ENCODE measurements at places on chromosomes 1 and 21. TPM values are rescaled to one million over a fixed set of nuclear protein-coding genes. Genes with fewer than 3 reads are reported as not detected.
A peak's percentile ranks its signal among the peaks of the same experiment; 100 is the strongest.

Gene CD1B
- polyA plus RNA-seq, result not detected

Gene CAPZA1
- polyA plus RNA-seq, result 76.4 TPM

GRCh38 chr1:244171241-244171985 is 120.3 kb downstream of the ZBTB18 start:
- no peaks in the 10 kb centered on the region for H3K4me1 ChIP-seq
- no peaks in the 10 kb centered on the region for H3K36me3 ChIP-seq
- DNase-seq, result peak; percentile 96
- no peak overlapping the region for H3K27ac ChIP-seq

- DNase-seq, result no peak
- no peak overlapping the region for H3K27ac ChIP-seq
- H3K36me3 ChIP-seq, result peaks cover 2% of the 10 kb centered on the region
- H3K4me3 ChIP-seq, result no peak overlapping the region
- H3K4me1 ChIP-seq, result peaks cover 4% of the 10 kb centered on the region
- no peaks in the 10 kb centered on the region for H3K27me3 ChIP-seq
These were observed 61.1 kb downstream of the PTPRU start for GRCh38 chr1:29297450-29297849.

Gene LRRC41
- polyA plus RNA-seq, result 71.4 TPM

Gene TBX15
- polyA plus RNA-seq, result 4.3 TPM

DNA sequence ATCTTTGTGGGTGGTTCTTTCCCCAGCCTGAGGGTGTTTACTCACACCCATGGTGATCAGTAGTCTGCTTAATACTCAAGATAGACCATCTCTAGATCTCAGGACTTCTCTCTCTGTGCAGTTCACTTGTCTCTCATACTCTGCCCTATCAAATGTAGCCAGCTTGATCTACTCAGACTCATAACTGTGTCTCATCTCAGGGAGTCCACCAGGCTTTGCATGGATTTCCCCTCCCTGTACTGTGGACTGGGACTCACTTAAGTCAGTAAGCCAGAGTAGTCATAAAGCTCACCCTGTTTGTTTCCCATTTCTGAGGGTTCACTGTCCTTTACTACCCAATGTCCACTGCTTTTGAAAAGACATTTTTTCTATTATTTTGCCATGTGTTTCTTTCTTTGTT is 41.8 kb downstream of the LYPLAL1 start:
- DNase-seq, result no peak
- no peak overlapping the region for H3K4me3 ChIP-seq
- H3K36me3 ChIP-seq, result no peaks in the 10 kb centered on the region
- no peaks in the 10 kb centered on the region for H3K27me3 ChIP-seq

Gene UBL4B
- not detected for polyA plus RNA-seq

Gene CHAF1B
- polyA plus RNA-seq, result 6.0 TPM

Gene GJA5
- polyA plus RNA-seq, result 5.5 TPM

DNA sequence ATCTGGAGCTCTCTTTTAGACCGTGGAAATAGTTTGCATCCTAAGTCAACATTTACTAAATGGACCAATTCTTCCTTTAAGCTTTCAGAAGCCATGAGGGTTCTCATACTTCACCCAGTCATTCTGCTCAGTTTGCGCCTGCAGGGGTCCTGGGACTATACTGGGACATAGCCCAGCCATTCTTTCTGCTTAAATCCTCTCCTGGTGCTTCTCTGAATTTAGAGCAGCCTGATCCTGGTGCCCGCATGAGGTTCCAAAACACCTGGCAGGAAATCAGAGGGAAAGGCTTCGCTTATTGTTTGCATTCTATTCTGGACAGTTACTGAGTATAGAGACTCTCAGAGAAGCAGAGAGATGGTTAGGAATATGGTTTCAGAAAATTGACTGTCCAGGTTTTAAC is 27.0 kb downstream of the TNN start:
- H3K27me3 ChIP-seq, result no peaks in the 10 kb centered on the region

Gene MAB21L3
- 0.30 TPM for polyA plus RNA-seq

DNA sequence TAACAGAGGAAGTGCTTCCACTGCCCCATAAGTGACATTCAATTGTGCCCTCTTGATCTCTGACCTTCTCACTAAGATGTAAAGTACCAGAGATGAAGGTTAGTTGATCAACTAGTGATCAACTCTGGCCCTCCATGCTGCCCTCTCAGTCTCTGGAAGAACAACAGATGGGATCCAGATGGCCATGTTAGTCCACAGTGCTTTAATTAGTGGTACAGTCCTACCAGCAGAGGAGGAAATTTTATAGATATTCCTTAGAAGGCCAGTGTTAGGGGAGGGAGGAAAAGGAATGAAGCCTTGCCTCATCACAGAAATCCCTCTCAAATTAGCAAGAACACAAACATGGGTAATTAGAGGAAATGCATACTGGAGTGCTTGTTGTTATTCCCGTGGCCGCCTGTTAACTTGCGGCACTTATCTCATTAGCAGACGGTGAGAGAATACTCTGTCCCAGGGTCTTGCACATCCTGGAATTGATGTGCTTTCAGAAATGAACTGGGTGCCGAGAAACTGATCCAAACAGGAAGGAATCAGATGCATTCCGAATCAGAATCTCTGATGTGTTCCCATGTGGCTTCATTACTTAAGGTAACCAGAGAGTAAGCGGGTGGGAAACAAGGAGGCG is 91.1 kb upstream of the RGS4 start:
- DNase-seq, result no peak
- H3K36me3 ChIP-seq, result no peaks in the 10 kb centered on the region
- no peaks in the 10 kb centered on the region for H3K4me1 ChIP-seq
- H3K27me3 ChIP-seq, result no peaks in the 10 kb centered on the region
- no peak overlapping the region for H3K4me3 ChIP-seq

DNA sequence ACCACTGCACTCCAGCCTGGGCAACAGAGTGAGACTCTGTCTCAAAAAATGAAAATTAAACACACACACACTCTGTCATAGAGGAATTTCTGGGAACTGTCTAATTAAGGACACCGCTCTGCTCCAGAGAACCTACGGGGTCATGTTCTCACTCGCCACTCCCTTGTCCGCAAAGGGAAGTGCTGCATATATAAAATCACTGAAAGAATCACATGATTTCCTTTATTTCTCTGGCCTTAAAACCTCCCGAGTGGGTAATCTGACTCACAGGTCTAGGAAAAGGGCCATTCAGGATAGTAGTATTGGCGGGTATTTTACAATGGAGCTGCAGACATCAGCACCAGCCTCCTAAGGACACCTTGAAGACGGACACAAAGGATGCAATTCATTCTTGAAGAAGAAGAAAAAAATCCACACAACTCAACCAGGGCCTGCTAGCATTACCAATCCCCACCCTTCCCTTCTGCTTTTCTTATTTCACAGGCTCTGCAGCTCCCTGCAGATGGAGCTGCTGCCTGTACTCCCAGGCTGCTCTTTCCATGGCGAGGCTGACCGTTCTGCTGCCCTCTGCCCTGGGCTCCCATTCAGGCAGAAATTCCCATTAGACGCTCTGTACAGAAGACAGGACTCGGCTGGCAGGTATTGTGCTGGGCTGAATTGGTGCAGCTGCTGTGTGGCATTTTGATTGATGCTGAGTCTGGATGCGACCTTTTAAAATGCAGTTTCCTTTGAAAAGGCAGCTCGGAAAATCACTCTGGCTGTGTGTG is 53.3 kb upstream of the FAM89A start:
- no peak overlapping the region for H3K4me3 ChIP-seq
- peaks cover 10% of the 10 kb centered on the region for H3K4me1 ChIP-seq

Gene FCRL1
- 0.27 TPM for polyA plus RNA-seq

- DNase-seq, result no peak
- no peak overlapping the region for H3K4me3 ChIP-seq
- no peaks in the 10 kb centered on the region for H3K36me3 ChIP-seq
- H3K27me3 ChIP-seq, result no peaks in the 10 kb centered on the region
- no peak overlapping the region for H3K27ac ChIP-seq
These were observed 20.9 kb downstream of the ERICH3 start for GRCh38 chr1:74652711-74653139.

Gene TRNP1
- 42.4 TPM for polyA plus RNA-seq

Gene GPR37L1
- 9.7 TPM for polyA plus RNA-seq

DNA sequence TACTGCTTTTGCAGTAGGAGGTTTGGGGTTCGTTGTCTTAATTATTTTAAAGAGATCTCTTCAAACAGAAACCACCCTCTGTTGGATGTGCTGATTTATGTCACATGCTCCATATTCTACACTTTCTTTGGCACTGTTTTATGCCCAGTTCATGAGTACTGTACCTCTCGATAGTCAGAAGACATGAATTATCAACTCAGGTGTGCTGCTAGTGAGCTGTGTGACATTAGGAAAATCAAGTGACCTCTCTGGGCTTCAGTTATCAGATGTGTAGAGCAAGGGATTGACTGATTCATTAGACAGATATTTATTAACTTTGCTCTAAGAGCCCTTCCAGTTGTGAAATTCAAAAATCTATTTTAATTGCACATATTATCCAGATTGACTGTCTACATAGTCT is 2.1 kb upstream of the AHCTF1 start:
- H3K36me3 ChIP-seq, result peaks cover 3% of the 10 kb centered on the region
- peaks cover 13% of the 10 kb centered on the region for H3K4me1 ChIP-seq
- H3K27me3 ChIP-seq, result no peaks in the 10 kb centered on the region
- no peak overlapping the region for H3K27ac ChIP-seq

DNA sequence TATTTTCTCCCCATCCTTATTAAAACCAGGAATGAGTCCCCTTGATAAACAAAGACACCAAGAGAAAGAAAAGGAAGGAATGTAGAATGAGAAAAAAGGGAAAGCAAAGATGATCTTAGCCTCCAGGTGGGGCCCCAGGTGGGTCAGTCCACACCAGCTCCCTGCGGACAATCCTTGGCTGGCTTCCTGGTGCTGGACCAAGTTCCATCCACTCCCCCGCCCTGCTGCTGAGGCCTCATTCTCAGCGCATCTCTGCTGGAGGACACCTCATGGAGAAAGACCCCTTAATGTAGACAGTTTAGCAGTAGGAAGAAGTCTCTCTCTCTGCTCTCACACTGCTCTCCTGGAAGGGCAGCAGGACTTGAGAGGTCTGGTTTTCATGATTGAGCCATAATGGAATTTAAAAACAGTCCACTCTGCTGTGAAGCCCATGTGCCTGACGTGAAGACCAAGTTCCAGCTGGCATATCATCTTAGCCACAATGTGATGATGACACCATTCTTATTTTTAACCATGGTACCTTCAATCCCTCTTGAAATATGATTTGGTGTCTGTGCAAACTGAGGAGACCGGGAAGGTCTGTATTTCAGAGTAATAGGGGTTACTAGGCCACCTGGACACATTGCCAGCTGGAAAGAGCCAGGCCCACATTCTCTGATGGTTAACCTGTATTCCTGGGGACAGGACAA is 83.1 kb downstream of the WLS start:
- no peaks in the 10 kb centered on the region for H3K27me3 ChIP-seq
- H3K36me3 ChIP-seq, result peaks cover 10% of the 10 kb centered on the region
- H3K4me3 ChIP-seq, result no peak overlapping the region
- DNase-seq, result no peak
- no peaks in the 10 kb centered on the region for H3K4me1 ChIP-seq

DNA sequence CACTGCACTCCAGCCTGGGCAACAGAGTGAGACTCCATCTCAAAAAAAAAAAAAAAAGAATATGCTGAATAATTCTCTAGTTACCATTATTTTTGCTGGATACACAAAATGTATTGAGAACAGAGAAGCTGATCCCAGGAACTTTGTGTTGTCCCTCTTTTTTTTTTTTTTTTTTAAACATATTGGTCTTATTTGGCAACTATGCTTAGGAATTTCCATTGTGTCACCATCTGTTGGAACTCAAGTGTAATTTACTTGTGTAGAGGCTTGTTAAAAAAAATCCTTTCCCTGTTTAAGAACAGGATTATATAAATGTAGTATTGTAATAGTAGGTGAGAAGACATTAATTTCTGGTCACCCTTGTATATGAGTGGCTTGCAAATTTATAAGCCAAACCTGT is 28.6 kb downstream of the CAMSAP2 start:
- no peaks in the 10 kb centered on the region for H3K4me1 ChIP-seq
- DNase-seq, result no peak
- H3K27me3 ChIP-seq, result no peaks in the 10 kb centered on the region

Gene SH3D21
- polyA plus RNA-seq, result 10.7 TPM

- H3K36me3 ChIP-seq, result no peaks in the 10 kb centered on the region
- no peaks in the 10 kb centered on the region for H3K27me3 ChIP-seq
- no peak for DNase-seq
- no peak overlapping the region for H3K27ac ChIP-seq
- H3K4me1 ChIP-seq, result no peaks in the 10 kb centered on the region
These were observed 114.1 kb downstream of the SIM2 start for GRCh38 chr21:36813052-36813451.

DNA sequence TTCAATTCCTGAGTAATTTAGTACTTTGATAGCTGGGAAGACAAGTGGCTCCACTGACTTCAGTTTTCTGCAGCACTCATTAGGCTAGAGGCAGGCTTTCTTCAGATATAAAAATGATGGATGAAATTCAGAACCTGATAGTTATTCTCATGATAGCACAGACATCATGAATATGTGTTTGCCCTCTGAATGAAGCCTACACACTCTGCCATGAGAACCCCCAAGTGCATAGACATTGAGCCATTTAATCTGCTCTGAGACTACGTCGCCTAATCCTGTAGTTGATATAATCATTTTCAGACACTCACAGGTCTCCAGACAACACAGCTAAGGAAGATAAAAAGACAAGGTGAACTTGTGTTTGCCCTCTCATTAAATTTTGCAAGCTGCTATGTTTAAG is 566.1 kb downstream of the AMY1C start:
- no peaks in the 10 kb centered on the region for H3K4me1 ChIP-seq
- no peaks in the 10 kb centered on the region for H3K36me3 ChIP-seq
- H3K4me3 ChIP-seq, result no peak overlapping the region

- H3K27ac ChIP-seq, result no peak overlapping the region
- no peak for DNase-seq
- no peaks in the 10 kb centered on the region for H3K4me1 ChIP-seq
- H3K4me3 ChIP-seq, result no peak overlapping the region
- H3K36me3 ChIP-seq, result no peaks in the 10 kb centered on the region
These were observed 53.6 kb upstream of the MUTYH start for GRCh38 chr1:45393718-45394302.

DNA sequence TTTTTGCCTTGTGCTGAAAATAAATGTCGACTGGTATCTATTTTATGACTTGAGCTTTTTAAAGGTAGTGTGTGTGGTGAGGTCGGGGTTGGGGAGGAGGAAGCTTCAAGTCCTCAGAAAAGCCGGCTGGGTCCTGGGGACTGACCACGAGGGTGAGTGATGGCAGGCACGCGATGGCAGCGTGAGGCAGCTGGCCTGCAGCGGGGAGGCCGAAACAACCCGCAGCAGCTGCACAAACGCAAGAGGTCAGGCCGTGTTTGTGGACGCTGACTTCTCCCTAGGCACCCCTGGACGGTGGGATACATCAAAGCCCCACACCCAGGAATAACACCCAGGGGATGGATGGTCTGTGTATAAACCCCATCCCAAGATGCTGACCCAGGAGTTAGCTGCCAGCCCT is 51.4 kb downstream of the ZBTB18 start:
- H3K27ac ChIP-seq, result no peak overlapping the region
- no peak overlapping the region for H3K4me3 ChIP-seq

GRCh38 chr1:995665-996633 is 3.9 kb downstream of the HES4 start:
- no peak overlapping the region for H3K4me3 ChIP-seq
- peaks cover 22% of the 10 kb centered on the region for H3K36me3 ChIP-seq
- DNase-seq, result no peak
- peaks cover 3% of the 10 kb centered on the region for H3K27me3 ChIP-seq
- peaks cover 36% of the 10 kb centered on the region for H3K4me1 ChIP-seq

GRCh38 chr1:85199667-85200462 is 951 bp downstream of the SYDE2 start:
- no peak for DNase-seq
- peaks cover 23% of the 10 kb centered on the region for H3K27me3 ChIP-seq
- H3K4me1 ChIP-seq, result peaks cover 10% of the 10 kb centered on the region
- H3K27ac ChIP-seq, result no peak overlapping the region

- no peaks in the 10 kb centered on the region for H3K27me3 ChIP-seq
- H3K4me1 ChIP-seq, result no peaks in the 10 kb centered on the region
- DNase-seq, result no peak
- H3K4me3 ChIP-seq, result no peak overlapping the region
- no peak overlapping the region for H3K27ac ChIP-seq
These were observed 77.7 kb downstream of the ST6GALNAC5 start for GRCh38 chr1:76944942-76945341.

Gene TPRG1L
- polyA plus RNA-seq, result 45.3 TPM

Measured in spinal cord (tissue), 10 donors.